ENCODE measurements at places on chromosomes 7 and 10.

GRCh38 chr10:34599026-34599795 is 215.9 kb downstream of the PARD3 start:
- no peak for DNase-seq

DNA sequence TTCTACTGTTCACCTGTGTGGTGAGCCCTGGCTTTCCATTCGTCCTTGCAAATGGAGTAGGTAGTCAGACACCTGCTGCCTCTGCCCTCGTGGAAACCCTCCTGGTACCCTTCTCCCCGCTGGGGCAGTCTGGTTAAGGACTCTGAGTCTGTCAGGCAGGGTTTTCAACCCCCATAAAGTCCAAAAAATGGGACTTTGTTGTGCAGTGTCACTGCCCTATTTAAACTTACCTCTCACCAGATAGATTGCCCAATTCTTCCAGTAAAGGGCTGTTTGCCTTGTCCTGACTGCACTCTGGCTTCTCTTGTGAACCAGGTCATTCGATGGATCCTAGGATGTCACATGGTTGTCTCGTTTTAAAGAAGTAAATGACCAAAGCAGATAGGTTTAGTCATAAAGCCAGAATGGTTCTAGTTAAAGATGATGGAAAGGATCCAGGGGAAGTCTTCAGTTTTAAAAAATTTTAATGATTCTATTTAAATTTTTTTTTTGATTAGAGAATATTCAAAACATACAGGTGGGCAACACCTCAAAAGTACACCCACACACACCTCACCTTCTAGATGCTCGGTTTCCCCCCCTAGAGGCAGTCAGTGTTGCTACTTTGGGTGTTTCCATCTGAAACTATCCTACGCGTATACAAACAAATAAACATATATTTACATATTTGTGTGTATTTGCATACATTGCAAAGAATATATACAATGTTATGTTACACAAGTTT is 22.0 kb downstream of the TMEM176B start:
- DNase-seq, result no peak

DNA sequence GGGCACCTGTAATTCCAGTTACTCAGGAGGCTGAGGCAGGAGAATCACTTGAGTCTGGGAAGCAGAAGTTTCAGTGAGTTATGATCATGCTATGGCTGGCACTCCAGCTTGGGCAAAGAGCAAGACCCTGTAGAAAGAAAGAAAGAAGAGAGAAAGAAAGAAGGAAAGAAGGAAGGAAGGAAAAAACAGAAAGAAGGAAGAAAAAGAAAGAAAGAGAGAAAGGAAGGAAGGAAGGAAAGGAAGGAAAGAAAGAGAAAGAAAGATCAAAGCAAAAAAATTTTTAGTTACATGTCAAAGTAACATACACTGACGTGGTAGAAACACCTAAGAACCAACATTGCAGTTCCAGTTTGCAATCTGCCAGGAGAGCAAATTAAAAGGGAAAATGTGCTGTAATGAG is 73.8 kb upstream of the JCAD start:
- no peak for DNase-seq

GRCh38 chr7:134037991-134038390 is 89.1 kb upstream of the LRGUK start:
- no peak for DNase-seq

- DNase-seq, result no peak
Observed at GRCh38 chr7:50696810-50697582, 85.7 kb downstream of the GRB10 start.
